Fibroblast of skin of right quadriceps (primary cell): ENCODE measurements at places on chromosomes 6 and 20.

DNA sequence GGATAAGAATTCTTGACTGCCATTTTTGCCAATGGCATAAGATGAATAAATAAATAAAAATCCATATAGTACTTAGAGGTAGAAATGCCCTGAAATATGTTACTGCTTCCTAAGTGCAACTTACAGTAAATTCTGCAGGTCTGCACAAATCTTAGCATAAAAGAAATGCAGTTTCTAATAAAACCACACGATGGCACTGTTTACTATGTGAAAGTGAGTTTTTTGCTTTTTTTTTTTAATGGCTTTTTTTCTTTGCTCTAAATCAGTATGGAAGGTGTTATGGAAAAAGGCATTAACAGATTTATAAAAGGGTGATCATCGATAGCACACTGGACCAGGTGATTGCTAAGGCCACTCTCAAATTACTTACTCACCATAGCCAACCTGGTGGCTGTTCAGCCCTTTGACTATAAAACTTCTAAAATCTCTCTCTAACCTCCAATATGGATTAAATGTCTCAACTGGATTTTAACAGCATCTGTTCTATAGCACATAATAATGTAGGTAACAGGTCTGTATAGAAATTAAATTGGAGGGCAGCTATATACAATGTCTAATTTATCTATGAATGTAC, 45.8 kb downstream of the AHI1 start:
- peak; percentile 50 for DNase-seq

DNA sequence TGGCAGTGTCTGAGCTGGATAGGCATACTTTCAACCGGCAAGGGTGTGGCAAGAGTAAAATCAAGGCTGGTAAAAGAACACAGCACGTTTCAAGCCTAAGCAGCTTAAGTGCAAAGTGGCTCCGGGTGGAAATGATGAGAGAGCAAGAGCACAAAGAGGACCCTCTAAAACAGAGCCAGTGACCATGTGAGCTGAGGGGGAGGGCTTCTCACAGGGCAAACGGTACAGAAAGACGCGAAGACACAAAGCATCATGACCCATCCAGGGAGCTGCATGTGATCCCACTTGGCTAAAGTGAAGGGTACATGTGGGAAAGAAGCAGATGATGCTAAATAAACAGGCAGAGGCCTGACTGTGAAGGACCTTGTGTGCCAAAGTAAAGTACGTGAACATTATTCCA, 25.7 kb downstream of the FKBP5 start:
- no peak for DNase-seq

DNA sequence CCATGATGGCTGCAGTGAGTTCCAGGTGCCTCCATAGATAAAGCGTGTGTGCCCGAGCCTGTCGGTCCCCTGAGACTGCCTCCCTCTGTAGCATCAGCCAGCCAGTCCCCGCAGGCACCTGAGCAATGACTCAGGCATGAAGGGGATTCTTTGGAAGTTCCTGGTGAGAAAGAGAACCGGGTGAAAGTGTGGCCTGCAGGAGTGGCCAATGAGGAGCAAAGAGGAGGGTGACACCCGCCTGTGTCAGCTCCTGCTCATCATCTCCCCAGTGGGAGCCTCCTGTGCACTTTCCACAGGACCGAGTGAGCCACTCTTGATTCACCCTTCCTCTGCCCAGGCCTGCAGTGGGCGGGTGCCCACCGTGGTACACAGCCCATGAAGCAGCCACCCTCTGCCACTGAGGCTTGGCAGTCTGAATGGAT, 71.2 kb upstream of the PTPN1 start:
- DNase-seq = peak; percentile 55

DNA sequence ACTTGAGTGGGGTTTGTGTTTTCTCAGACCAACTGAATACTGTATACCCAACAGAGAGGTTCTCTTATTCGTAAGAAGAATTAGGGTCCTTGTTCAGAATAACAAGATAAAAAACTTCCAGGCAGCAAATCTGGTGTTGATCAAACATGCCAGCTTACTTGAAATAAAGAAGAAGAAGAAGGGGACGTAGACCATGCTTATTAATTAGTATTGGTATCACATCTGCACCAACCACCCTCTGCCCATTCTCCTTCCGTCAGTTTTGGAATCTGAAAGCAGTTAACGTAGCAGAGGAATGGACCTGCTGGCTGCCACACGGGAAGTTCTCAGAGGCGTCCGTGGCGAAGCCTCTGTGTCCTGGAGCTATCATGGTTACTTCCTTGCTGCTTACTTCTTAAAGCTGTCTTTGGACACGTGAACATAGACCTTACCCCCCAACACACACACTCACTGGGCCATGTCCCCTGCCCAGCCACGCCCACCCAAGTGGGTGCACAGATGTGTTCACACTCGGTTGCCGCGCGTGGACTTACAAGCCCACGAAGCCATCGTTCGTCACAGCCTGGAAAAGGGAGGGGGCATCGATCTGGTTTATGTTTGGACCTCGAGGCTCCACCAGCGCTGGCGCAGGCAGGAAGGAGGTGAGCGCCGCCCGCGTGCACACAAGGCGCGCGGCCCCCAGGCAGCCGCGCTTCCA, 4.1 kb upstream of the DLL1 start:
- no peak for DNase-seq

GRCh38 chr6:160111806-160112205, 9.8 kb upstream of the SLC22A1 start:
- no peak for DNase-seq

GRCh38 chr6:11706171-11706570, 72.4 kb downstream of the ADTRP start:
- DNase-seq = no peak

GRCh38 chr20:57326667-57327455, 2.7 kb upstream of the SPO11 start:
- no peak for DNase-seq

GRCh38 chr20:52996658-52997057, 24.5 kb downstream of the TSHZ2 start:
- no peak for DNase-seq

DNA sequence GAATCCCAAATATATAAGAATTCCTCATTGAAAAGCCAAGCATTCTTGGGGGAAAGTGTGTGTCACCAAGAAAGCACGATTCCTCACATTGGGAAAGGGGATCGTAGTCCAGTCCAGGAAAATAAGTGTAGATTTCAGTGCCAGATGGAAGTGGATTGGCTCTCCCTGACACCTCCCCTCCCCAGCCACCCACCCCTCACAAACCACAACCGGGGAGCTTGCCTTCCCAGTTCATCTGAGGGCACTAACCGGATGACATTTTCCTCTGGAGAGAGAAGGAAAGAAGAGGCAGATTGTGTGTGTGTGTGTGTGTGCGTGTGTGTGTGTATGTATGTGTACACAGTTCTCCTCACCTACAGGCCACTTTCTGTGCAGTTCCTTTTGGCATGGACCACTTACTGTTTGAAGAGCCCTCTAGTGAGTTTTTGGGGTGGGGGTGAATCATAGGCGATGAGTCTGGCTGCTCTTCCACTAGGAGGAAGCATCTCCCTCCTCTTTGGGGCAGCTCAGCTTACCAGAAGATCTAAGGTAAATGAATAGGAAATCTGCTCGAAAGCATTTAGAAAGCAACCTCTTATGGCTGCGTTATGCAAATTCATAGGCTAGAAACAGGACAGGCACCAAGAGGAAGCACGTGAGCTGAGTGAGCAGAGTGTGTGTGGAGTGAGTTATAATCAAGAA, 20.8 kb downstream of the DAAM2 start:
- DNase-seq = peak; percentile 99

DNA sequence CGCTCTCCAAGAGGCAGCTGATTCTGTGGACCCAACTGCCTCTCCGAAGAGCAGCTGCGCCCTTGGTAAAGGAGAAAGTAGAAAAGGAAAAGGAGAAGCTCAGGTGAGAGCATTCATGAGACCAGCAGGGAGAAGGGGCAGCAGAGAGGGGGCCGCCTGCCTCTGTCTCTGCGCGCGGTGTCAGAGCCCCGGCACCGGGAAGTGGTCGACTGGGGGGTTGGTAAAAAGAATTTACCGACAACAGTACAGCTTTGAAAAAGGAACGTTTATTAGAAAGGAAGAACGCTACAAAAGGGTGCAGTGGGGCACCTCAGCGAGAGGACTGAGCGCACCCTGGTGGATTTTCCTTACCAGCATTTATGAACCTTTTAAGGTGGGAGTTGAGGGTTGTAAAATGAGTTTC, 61.9 kb downstream of the GPR6 start:
- peak; percentile 18 for DNase-seq

DNA sequence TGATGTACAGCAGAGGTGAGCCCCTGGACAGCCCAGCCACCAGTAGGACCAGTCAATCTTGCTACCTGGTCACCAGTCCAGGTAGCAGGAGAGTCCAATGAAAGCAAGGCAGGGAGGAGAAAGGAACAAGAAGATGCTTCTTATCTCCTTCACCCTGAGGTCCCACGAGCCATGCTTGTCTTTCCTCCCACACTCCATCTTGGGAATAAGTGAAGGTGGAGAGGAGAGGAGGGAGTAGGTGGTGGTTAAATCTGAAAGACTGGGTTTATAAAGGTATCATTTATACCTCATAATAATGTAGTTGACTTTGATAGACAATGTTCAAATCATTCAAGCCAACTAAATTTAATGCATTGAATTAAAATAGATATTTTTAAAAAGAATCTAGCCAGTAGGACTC, 35.9 kb downstream of the LAMP5 start:
- no peak for DNase-seq

DNA sequence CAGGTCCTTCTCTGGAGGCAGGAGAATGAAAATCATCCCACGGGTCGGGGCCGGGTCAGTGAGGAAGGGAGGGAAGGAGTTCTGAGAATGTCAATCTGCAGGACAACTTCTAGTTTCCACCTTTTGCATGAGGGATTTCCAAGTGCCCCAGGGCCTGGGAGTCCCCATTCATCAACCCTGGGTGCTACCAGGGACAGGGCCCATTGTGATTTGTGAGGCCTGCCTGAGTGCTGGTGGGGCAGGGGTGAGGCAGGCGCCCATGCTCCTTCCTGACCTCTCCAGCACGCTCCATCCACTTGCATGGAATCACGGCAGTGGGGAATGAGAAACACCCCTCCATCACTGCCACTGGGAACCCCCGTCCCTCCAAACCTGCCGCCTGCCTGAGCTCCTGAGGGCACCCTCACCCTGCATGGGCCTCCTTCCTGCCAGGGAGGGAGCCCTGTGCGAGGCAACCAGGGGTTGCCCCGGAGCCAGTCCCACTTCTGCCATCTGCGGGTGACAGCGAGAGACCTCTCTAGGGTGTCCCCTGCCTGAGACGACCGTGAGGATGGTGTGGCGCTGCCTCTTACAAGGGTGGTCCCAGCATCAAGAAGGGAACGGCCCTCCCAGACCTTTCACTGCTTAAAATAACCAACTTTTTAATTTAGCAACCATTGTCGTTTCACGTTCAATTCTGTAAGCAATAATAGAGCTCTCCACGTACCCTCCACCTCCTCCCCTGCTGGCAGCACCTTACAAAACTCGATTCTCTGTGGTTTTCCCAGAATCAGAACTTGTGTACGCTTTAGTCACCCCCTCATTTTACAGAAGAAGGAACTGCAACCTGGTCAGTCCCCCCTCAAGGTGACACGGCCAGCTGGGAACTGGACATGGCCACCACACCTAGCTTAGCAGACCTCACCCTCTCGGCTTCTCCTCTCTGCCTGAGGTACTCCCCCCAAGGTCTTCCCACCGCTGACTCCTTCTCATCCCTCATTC, 28.6 kb downstream of the PMEPA1 start:
- no peak for DNase-seq

GRCh38 chr20:62174021-62174804, 8.6 kb upstream of the MTG2 start:
- no peak for DNase-seq

GRCh38 chr6:7154341-7155139, 46.8 kb downstream of the RREB1 start:
- DNase-seq = no peak
